ENCODE measurements at places on chromosomes 4 and X. TPM values are rescaled to one million over a fixed set of nuclear protein-coding genes. Genes with fewer than 3 reads are reported as not detected.

The CTSO gene
- 12.6 TPM for total RNA-seq

The SH3D19 gene
- not detected for total RNA-seq

The FOXO4 gene
- total RNA-seq: 10.1 TPM

The DDX53 gene
- total RNA-seq: not detected

- H3K27me3 ChIP-seq: peaks cover 1% of the 10 kb centered on the region
- no peaks in the 10 kb centered on the region for H3K4me1 ChIP-seq
- H3K27ac ChIP-seq: no peak overlapping the region
- no peak overlapping the region for H3K4me3 ChIP-seq
- no peaks in the 10 kb centered on the region for H3K36me3 ChIP-seq
Observed at GRCh38 chrX:134753718-134754008, 95.4 kb upstream of the PLAC1 start.

GRCh38 chr4:141724646-141725045, 88.3 kb downstream of the IL15 start:
- no peaks in the 10 kb centered on the region for H3K27me3 ChIP-seq
- no peak overlapping the region for H3K27ac ChIP-seq
- no peak for DNase-seq
- no peak overlapping the region for H3K4me3 ChIP-seq

Measured in activated B cell treated with CpG ODN at 0.5 μM for 24 hours (primary cell).